ENCODE measurements at places on chromosomes 16 and 17.

GRCh38 chr17:69812240-69812837 lies 262.7 kb upstream of the KCNJ16 start:
- DNase-seq: no peak

GRCh38 chr16:46911038-46911437 lies 26.9 kb downstream of the GPT2 start:
- DNase-seq: no peak

- DNase-seq: peak; percentile 11
Observed at GRCh38 chr16:72172105-72173034, at the start of gene PMFBP1. PMFBP1 (minus strand) TSS chr16:72172155; CDS start chr16:72171208, 947 bp downstream.

DNA sequence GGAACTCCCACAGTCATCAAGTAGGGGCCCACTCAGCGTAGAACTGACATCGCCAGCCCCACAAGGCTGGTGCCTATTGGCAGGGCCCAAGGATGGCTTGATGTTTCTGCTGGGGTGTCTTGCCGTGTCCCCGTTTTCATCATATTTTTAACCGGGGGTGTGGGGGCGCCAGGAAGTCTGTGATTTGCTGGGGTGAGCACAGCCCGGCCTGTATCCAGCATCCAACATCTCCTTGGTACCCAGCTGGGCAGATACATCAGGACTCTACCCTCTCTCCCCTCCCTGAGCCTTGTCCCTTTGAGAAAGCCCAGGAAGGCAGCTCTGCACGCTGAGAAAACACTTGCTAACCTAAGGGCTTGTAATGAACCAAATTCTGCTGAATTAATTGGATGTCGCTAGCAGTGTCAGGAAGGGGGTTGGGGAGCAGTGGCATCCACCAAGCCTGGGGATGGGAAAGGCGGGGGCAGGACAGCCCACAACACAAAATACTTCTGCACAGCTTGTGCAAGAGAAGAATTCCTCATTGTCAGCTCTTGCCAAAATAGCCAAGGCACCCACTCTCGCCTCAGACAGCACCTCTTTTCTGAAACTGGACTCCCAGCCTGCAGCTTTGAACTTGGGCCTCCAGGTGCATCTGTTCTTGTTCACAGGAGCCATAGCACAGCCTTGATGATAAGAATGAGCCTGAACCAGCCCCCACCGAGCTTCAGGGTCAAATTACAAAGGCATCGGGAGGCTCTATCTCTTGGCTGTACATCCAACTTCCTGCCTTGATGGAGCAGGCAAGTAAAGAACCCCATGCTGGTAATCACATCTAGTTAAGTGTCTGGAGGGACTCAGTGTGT lies 63.7 kb upstream of the LYRM9 start:
- DNase-seq: no peak

DNA sequence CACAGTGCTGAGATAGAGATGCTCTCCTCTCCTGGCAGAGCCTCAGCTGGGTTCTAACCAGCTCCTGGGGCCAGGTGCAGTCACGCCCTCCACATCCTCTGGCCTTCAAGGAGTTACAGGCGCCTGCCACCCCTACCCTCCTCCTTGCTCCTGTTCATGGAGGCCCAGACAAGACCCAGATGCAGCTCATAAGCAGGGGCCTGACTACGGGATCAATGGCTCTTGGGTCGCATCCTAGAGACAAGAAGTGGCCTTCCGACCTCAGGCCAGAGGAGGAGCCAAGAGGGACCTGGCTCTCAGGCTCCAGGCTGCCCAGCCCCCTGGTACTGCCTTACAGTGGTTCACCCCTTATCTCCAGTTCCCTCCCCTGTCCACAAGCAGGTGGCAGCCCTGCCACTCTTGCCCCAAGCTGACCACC lies 23.0 kb downstream of the ARHGAP27 start:
- no peak for DNase-seq

DNA sequence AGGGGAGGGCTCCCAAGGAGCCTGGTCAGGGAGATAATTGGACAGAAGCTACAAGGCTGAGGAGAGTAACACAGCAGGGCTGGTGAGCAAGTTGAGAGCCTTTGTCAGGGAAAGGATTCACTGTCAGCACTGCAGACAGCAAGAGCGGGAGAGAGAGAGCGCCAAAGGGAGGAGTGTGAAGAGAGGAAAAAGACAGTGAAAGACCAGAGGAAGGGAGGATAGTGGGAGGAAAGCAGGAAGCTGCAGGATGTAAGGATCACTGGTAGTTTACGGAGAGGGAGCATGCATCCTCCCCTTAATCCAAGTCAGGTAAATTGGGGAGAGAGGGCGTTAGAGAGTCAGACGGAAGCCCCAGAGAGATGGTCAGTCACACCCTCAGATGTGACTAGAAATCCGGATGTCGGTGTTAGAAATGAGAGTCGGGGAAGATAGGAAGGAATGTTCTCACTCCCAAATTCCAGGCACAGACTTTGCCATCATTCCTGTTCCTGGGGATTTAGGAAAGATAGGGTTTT lies 13.8 kb upstream of the SPOP start:
- no peak for DNase-seq

GRCh38 chr17:17304521-17304985 lies 1.4 kb downstream of the NT5M start:
- DNase-seq: no peak

DNA sequence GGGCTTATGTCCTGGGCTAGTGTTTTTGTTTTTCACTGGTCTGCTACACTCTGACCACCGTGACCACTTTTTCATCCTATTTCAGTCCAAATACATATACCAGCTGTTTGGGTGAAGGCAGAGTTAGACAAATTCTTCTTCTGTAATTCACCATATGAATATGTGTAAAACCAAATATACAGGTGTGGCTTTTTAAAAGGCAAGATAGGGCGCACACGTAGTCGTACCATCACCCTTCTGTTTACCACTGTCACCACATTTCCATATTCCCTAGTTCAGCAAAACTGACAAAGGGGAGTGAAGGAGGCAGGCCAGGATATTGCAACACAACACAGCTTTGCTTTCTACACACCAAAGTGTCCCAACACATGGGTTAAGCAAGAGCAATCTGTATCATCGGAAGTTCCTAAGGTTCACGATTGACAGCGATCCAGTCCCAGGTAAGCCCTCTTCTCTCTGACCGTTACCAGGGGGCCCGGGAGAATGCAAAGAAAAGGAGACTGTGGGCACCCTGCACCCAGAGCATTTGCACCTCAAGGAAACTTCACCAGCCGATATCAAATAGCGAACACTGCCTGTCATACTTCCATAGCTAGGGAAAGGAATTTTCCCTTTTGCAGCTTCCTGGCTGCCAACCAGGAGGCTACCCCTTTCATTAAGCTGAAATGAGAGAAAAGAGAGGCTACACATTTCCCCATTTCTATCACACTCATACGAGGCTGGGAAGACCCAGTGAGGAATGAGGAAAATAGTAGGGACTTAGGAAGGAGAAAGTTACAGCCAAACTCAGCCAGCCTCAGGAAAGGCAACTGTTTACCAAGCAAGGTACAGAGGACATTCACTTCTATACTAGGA lies 23.1 kb downstream of the CREBBP start:
- DNase-seq: no peak

DNA sequence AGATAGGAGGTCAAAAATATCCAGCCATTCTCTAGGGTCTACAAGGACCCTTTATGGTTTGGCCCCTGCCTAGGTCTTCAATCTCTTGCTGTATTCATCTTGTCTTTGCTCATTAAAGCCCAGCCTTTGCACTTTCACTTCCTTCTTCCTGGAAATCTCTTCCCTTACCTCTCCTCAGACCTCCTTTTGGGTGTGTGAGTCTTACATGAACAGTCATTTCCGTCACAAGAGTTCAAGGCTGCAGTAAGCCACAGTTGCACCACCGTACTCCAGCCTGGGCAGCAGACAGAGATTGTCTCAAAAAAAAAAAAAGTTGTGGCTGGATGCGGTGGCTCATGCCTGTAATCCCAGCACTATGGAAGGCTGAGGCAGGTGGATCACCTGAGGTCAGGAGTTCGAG lies 6.0 kb upstream of the ATP1B2 start:
- DNase-seq: no peak

GRCh38 chr16:66226762-66227161 lies 139.7 kb upstream of the CDH5 start:
- DNase-seq: no peak

DNA sequence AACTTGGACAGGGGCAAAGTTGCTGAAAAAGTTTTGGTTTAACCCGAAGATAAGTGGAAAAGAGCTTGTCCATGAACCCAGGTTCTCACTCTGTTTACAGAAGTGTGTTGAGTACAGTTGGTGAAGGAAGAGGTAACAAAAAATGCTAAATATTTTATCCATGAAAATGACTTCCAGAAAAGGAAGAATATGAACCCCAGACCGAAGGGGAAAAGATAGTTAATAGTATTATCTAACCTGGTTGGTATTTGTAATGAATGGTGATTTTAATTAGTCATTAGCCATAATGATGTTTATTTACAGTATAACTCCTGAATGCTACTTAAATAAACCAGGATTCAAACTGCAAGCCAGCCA lies 574 bp upstream of the TMEM106A start:
- DNase-seq: no peak

GRCh38 chr16:75485230-75486013 lies 9.8 kb downstream of the CHST6 start:
- DNase-seq: no peak

GRCh38 chr16:11801481-11802021 lies 4.5 kb upstream of the ZC3H7A start:
- no peak for DNase-seq

DNA sequence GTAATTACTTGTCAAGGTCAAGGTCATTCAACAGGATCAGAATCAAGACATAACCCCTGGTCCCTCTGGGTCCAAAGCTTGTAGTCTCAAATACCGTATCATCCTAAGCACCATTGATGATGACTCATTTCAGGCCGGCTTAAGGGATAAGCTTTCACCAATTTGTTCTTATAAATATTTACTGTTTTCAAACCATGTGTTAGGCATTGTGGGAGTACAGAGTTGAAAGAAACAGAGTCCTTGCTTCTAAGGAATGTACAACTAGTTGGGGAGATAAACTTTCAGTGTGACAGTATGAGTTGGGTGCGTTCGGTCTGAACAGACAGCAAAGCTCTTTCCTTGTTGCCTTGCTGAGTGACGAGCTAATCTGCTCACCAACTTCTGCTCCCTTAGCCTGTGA lies 183.5 kb upstream of the MAF start:
- DNase-seq: no peak

DNA sequence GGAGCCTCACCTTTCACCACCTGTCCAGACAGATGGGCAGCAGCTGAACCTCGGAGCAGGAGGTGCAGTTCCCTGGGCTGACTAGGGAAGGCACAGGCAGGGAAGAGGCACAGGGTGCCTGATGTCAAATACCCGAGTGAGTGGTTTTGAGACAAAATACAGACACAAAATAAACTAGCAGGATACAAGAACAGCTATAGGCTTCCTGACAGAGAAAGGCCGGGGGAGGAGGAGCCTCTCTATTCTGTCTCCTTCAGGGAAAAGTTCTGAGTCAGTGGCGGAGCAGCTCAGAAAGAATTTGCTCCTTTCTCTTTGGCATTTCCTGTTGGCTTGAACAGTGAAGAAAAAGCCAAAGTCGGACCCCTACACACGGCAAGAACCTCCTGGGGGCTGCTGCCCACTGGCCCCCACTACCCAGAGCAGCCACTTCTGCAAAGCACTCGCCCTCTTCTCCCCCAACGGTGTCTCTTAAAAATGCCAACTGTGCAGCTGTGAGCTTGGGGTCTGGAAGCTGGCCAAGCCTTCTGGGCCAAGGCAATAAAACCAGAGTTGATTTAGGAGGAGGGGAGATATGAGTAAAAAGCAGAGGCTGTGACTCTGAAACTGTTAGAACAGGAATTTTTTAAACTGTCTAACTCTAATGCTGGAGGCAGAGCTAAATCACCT lies 14.4 kb upstream of the FAAP100 start:
- peak; percentile 52 for DNase-seq

DNA sequence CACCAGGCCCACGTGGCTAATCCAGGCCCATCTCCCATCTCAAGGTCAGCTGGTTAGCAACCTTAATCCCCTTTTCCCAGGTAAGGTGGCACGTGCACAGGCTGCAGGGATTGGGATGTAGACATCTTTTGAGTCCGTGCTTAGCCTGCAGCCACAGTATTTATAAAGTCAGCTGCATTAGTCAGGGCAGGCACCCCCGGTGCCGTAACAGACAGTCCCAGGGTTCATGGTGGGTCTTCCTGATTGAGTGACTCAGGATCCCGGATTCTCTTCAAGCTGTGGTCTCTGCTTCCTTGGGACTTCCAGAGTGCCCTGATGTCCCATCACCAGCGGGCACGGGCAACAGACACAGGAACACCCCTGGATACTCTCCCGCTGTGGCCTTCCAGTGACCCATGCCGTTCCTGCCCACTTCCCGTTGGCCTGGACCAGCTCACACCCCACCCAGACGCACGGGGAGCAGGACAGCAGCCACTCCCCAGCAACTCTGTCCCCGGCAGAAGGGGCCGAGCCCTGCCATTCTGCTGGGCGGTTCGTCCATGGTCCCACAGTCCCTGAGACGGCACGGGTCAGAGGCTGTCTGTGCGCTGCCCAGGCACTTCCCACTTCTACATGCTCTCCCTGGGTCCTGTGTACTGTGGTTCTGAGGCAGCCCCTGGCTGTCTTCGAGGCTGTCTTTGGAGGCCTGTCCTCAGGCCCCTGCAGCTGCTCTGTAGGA lies 248.6 kb upstream of the GSE1 start:
- DNase-seq: no peak

DNA sequence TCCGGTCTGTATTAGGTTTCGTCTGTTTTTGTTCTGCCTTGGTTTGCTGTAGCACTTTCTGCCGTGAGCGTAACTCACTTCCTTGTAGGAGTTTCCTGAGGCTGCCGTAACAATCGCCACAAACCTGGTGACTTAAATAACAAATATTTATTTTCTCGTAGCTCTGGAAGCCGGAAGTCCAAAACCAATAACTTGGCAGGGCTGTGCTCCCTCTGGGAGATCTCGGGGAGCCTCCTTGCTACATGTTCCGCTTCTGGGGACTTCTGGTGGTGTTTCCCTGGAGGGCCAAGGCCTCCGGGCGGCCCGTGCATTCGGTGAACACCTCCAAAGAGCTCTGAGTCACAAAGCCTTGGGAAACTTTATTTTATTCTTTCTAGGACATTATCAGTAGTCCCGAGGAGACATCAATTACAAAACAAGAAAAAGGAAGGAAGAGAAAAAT lies 6.8 kb upstream of the WDR45B start:
- DNase-seq: no peak

DNA sequence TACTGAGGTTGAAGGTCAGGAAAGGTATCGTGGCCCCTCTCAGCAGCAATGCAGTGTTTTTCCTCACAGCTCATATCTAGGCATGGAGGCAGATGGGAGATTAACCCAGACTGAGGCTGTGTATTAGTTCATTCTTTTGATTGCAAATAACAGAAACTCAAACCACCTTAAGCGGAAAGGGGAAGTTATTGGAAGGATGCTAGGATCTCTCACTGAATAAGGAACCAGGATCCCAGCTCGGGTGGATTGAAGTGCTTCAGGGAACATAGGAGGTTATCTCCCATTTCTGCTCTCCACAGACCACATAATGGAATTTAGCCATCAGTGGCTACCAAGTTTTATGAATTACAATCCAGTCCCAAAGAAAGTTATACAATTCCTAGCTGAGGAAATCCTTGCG lies 8.2 kb downstream of the ZNF689 start:
- DNase-seq: no peak

- no peak for DNase-seq
Observed at GRCh38 chr17:29555840-29556239, 11.0 kb downstream of the ABHD15 start.

- DNase-seq: peak; percentile 20
Observed at GRCh38 chr16:30094541-30095165, 1.4 kb downstream of the YPEL3 start.

GRCh38 chr17:48575673-48576478 lies 2.3 kb downstream of the HOXB4 start:
- DNase-seq: no peak
